ENCODE measurements at places on chromosomes 3 and 15.

DNA sequence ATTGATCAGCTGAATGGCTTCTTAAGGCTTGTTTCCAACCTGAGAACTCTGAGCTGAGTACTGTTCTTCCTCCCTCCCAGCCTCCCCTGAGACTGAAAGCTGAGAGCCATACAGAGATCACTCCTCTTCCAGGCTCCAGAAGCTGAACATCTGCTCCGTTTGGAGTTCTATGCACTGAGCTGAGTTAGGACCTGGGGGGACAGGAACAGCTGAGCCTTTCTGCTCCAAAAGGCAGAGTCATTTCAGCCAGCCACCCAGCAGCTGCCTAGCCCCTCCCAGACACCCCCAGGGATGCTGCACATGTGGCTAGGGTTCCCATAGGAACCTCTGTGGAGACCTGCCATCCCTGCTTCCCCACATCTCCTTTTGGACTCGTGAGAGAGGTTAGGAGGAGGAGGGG lies 64.2 kb upstream of the GLCE start:
- no peak for DNase-seq

GRCh38 chr3:36615861-36616260 lies 148.5 kb downstream of the DCLK3 start:
- DNase-seq = no peak

DNA sequence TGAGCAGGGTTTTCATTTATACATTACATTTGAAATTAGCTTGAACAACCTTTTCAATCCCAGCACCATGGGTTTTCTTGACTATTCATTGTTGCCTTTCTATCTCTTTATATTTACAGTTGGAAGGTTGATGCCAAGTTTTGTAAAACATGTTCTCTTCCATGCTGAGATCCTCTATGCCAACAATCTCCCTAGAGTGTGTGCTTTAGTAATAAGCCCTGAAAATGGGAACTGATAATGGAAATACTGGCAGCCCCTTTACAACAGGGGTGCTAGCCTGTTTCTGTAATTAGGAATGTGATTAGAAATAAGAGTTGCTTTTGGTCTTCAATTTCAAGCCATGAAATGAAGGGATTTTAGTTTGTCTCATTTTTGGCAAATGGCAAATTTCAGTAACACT lies 239.9 kb upstream of the NAALADL2 start:
- no peak for DNase-seq

GRCh38 chr3:170007031-170007663 lies 30.6 kb upstream of the GPR160 start:
- DNase-seq = peak; percentile 7

GRCh38 chr3:36362973-36363372 lies 17.3 kb upstream of the STAC start:
- no peak for DNase-seq

DNA sequence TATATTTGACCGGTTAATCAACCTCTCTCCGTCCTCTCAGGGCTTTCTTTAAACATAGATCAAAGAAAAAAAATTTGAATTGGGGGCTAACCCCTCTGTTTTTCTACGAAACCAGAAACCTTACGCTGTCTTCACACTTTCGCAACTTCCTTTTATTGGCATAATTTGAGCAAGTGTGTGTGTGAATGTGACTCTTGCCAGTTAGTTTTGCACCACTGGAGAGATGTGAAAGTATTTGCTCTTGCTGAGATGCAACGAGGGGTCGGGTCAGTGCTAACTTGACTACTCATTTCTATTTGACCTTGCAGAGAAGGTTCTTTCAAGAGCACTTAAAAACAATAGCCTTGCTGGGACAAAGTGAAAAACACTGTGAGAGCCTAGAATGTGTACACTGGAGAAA lies 81.2 kb downstream of the FAM43A start:
- DNase-seq = no peak

DNA sequence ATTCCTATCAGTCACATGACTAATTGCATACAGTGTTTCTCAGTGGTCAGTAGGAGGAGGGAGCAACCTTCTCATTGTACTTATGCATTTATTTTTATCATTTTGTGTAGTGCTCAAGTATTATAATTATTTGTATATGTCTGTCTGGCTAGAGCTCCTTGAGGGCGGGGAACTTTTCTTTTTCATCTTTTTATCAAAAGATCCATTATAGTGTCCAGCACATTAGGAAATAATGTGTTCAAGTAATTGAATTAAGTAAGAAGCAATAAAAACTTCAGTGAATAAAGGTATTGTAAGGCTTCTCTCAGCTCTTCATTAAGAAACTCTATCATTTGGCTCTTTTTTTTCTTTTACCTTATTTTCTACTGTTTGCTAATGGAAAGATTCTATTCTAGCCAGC lies 18.8 kb downstream of the FGF7 start:
- DNase-seq = no peak

- no peak for DNase-seq
Observed at GRCh38 chr3:177881351-177881750, 654.9 kb upstream of the KCNMB2 start.

- DNase-seq = no peak
Observed at GRCh38 chr3:11238880-11239279, 33.3 kb upstream of the ATG7 start.

DNA sequence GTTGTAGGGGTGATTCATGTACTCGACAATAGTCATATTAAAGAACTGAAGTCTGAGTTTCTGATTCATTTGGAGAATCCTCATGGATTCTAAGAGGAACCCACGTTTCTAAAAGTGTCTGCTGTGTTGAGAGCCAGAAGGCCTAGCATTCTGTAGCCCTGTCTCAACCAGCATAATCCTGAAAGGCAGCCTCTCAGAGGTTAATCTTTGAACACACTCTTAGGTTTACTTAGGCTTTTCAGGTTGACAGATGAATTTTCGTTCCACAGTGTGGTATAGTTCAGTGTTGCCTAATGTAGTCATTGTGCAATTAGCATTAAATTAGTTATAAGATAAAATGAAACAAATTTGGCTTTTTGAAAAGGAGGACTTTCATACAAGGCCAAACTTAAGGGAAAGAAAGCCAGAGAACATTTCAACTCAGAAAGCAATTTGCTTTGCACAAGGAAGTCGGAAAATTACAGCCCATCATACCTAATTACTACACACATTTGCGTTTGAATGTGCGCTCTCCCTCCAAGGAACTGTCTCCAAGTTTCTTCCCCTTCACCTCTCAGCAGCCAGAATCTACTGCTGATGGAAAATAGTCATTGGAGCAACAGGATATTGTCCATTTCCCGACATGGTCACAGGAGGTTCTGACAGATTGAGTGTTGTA lies 42.0 kb downstream of the AGBL1 start:
- no peak for DNase-seq

- DNase-seq = peak; percentile 4
Observed at GRCh38 chr3:128152419-128153155, 694 bp upstream of the EEFSEC start.

GRCh38 chr15:78565951-78566774 lies 843 bp downstream of the CHRNA5 start:
- no peak for DNase-seq

DNA sequence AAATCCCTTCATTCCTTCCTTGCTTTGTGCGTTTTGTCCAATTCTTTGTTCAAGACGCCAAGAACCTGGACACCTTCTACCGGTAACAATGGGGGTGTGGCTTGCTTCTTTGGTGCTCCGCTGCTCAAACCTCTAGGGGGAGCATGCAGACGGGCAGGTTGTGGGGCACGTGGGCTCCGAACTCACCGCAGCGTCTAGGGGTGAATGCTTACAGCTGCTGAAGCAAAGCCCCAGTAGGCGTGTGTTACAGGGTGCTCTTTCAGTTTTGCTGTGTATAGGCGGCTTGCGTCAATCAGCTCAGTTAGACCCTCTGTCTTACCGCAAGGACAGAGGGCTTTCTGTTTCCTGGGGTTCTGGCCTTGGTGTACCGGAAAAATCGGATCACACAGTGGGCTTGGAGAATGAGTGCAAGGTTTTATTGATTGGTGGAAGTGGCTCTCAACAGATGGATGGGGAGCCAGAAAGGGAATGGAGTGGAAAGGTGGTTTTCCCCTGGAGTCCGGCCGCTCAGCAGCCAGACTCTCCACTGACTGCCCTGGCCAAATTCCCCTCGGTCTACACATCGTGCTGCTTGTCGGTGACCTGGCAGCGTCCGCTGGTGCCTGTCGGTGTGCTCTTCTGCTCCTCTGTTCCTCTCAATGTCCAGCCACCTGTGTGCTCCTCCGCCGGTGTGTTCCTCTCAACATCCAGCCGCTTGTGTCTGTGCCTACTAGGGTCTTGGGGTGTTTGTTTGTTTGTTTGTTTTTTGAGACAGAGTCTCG lies 1.2 kb upstream of the LRRC34 start:
- DNase-seq = peak; percentile 52

GRCh38 chr3:11195201-11195600 lies 40.9 kb downstream of the HRH1 start:
- DNase-seq = no peak

- no peak for DNase-seq
Observed at GRCh38 chr3:29605845-29606244, 325.0 kb downstream of the RBMS3 start.

GRCh38 chr15:96217983-96218382 lies 112.5 kb upstream of the NR2F2 start:
- DNase-seq = no peak

- no peak for DNase-seq
Observed at GRCh38 chr15:41882689-41883483, 11.0 kb downstream of the SPTBN5 start.

DNA sequence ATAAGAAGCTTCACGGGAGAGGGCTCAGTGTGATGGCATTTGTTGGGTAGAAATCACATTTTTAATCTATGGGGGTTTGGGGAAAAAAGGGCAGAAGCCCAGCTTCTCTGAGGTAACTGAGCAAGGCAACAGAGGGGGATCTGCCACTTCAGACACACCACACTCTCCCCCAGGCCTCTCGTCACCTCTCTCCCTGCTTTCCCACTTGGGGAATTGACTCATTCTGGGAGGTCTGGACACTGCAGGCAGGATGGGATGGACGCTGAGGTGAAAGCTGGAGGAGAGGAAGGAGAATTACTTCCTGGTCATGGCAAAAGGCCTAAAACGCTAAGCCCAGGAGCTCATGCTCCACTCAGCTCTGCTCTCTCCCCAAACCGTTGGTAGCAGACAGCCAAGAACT lies 33.2 kb downstream of the MYO5C start:
- no peak for DNase-seq

DNA sequence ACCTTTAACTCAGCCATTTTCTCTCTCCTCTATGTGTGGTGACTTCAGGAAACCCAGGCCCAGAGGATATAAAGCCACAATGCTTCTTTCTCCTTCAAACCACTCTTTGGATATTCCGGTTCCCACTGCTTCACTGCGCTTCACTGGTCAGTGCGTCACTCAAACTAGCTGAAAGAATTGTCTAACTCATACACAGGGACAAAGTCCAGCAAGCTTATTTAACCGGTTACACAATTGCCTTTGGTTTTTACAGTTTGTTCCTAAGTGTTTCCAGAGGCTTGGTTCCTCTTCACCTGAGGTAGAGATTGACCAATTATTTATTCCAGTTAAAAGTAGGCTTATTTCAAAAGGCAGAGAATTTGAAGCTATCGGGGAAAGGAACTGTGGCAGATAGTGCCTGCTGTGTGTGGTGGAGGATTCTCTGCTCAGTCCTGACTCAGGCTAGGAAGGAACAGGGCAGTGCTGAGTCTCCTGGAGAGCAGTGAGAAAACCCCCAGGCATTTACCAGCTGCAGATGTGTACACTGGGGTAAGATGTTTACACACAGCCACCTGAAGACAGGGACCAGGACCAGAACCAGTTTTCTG lies at the start of gene HGD:
HGD (minus strand) TSS at position 145 of the 587 bp plus-strand sequence; CDS start at position 17, 128 bp downstream.
- DNase-seq = no peak

DNA sequence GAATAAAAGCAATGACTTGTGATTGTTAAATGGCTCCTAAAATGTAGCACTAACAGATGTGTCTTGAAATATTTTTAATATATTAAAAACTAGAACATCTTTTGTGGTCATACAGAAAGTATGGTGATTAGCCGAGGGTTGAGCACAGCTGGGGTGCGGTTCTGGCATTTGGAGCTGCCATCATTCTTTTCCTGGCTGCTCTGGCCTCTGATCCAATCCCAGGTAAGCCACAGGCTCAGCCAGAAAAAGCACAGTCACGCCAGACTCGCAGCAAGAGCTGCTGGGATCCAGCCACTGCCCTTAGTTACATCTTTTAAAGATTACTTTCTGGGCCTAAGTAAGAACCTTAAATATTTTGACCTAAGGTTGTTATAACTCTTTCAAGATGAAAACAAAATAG lies 196.8 kb downstream of the PLCL2 start:
- no peak for DNase-seq

DNA sequence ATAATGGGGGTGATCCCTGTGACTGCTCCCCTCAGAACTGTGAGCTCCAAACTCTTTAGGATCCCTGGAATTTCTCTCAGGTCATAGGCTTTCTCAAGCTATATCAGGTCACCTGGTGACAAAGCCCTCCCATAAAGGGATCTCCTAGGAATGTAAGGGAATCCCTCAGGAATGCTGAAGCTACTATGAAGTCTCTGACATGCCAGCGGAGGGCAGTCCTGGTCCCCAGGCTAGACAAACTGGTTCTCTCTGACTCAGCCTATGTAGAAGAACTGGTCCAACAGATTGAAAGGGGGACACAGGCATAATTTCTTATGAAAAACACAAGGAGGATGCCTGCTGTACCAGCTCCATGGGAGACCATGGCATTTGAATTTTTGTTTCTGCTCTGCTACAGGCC lies 6.7 kb downstream of the LPCAT4 start:
- DNase-seq = no peak

GRCh38 chr15:67386947-67387346 lies 132.4 kb downstream of the IQCH start:
- DNase-seq = no peak

- no peak for DNase-seq
Observed at GRCh38 chr3:125214738-125215137, 2.2 kb upstream of the SLC12A8 start.

DNA sequence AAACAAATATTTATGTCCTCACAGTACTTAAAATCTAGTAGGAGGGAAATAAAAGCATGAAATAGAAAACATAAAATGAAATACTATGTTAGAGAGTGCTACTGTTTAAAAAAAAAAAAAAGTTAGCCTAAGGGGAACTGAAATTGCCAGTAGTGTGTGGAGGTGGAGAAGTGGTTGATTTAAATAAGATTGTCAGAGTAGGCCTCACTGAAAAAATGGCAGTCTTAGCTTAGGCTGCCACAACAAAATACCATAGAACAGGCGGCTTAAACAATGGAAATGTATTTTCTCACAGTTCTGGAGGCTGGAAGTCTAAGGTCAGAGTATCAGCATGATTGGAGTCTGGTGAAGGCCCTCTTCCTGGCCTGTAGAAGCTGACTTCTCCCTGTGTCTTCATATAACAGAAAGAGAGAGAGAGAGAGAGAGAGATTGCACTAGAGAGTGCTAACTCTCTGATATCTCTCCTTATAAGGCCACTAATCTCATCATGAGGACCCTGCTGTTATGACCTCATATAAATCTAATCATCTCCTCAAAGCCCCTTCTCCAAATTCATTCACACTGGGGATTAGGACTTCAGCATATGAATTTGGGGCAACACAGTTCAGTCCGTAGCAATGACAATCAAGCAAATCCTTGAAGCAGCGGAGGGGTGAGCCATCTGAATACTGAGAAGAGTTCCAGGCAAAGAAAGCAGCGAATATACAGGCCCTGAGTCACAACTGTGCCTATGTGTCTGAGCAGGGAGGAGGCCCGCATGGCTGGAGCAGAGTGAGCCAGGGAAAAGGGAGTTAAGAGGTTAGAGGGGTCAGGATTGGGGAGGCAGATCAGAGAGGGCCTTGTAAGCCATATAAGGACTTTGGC lies 23.6 kb upstream of the LRRC34 start:
- no peak for DNase-seq

GRCh38 chr3:2391896-2392295 lies 293.2 kb downstream of the CNTN4 start:
- no peak for DNase-seq
